ENCODE measurements at places on chromosomes 5 and 9.
A peak's percentile ranks its signal among the peaks of the same experiment; 100 is the strongest.

DNA sequence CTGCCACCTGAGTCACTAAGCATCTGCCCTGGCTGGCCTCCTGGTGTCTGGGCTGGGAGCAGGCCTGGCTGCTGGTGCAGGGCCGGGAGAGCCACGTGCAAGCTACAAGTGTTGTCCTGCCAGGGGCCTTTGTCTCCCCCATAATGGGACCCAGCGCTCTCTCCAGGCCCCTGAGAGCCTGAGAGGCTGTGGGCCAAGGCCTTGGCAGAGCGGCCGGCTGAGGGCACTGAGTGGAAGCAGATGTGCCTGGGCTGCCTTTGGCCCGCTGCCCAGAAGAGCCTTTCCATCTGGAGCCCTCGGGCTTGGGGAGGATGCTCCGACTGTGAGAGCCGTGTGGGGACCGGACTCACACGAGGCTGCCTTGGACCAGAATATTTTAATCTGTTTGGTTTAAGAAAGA, 185.5 kb downstream of the RGS3 start:
- DNase-seq = peak; percentile 91

GRCh38 chr5:80668016-80668969, 13.5 kb upstream of the DHFR start:
- DNase-seq = peak; percentile 30

DNA sequence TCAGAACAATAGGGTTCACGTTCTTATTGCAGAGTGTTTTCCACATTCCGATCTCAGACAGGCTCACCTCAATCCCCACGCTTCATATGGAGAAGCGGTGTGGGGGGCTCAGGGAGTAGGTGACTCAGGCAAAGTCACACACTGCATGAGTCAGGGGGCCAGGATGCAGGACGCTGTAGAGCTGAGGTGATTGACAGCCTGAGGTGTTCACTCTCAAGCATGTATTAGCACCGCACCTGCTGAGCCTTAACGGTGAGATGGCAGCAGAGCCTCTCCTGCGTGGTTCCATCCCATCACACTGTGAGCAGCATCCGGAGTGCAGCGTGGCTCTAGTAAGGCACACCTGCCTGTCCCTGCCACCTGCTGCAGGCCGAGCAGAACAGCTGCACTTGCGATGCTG, 194.0 kb downstream of the IRX2 start:
- DNase-seq = no peak

DNA sequence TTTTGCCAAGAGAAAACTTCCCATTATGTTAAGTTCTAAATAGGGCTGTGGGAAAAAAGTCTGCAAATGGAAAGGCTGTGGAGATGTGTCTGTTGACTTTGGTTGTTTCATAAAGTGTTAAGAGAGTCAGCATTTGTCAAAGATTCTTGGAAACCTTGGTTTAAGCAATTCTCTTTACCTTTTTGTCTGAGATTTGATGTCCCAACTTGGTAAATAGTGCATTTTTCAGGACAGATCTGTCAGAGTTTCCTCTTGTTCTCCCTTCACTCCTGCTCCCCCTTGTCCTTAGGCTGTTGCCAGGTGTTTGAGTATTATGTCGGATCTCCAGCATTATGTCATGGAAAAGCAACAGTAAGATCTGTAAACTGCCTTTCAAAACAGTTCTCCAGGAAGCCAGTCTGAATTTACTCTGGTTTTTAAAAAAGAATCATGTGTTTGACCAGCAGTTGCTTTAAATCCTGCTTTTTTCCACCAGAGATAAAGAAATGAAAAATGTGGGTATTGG, 79.1 kb upstream of the ADAMTSL1 start:
- DNase-seq = no peak

- no peak for DNase-seq
Measured at GRCh38 chr5:122192497-122193496, 63.5 kb downstream of the ZNF474 start.

DNA sequence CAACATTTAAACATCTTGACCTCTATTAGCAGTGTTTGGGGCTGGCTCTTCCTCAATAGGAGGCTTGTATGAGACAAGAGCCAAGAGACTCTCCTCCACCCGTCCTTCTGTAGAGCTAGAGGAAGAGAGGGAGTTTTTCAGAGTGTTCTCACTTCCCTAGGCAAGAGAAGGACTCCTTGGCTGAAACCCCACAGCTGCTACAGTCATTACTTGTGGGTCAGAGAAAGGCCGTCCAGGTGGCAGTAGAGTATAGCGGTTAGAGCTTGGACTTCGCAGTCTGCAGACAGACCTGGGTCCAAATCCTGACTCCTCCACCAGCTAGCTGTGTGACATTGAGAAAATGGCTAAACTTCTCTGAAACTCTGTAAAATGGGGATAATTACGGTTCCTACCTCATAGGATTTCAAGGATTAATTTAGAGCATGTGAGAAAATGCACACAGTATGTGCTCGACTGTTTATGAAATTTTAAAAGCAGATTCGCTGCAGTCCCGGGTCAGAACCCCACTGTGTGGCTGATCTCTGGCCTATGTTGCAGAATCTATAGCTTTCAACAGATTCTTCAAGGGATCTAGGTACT, 80.8 kb upstream of the ARAP3 start:
- DNase-seq = no peak

DNA sequence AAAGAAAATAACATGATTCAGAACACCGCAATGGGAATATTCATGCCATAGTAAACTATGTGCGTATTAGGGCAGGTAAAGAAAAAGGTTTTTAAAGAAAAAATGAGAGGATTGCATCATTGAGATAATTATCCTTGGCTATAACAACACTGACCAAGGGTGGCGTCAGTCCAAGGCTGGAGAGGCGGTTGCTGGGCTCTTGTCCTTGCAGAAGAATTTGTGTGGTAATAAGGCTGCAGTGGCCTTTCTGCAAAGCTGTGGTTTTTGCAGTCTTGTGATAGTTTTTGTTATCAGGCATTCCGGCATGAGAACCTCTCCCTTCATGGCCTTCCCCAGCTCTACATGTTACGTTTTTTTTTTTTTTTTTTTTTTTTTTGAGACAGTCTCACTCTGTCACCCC, 14.0 kb downstream of the BOD1 start:
- peak; percentile 60 for DNase-seq

- no peak for DNase-seq
Measured at GRCh38 chr9:100581661-100582060, 3.8 kb downstream of the CAVIN4 start.

Data from left ventricle myocardium superior (tissue), 1 donor.